Midbrain (tissue), 1 donor: ENCODE measurements at places on chromosomes 7 and 10.
A peak's percentile ranks its signal among the peaks of the same experiment; 100 is the strongest.

DNA sequence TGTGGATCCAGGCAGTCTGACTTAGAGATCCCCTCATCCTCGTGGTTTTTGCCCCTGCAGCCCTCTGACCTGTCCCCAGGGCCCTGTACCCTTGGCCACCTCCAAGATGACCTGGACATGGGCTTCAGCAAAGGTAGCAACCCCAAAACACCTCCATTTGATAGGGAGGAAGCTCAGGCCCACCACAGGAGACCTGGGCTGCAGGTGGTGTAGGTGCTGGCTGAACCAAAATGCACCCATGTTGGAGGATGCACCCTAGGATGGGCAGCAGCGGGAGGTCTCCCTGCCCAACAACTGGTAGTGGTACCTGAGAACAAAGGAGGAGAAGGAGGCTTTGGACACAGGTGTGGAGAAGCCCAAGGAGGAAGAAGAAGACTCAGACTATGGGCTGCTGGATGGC lies 188.7 kb downstream of the ZNF716 start:
- DNase-seq = no peak

DNA sequence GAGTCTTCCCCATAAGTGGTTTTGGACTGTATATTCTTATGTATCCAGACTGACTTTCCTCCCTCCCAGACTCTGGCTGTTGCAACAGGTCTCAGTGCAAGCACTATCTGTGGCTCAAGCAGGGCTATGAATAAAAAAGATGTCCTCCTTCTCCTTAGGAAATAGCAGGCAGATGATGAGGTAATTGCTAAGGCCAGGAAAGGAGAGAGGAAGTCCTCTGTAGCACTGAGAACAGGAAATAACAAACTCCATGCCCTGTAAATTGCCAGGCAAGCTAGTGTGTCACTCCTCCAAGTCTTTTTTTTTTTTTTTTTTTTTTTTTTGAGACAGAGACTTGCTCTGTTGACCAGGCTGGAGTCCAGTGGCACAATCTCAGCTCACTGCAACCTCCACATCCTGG lies 900.1 kb downstream of the TYW1 start:
- no peak for DNase-seq

DNA sequence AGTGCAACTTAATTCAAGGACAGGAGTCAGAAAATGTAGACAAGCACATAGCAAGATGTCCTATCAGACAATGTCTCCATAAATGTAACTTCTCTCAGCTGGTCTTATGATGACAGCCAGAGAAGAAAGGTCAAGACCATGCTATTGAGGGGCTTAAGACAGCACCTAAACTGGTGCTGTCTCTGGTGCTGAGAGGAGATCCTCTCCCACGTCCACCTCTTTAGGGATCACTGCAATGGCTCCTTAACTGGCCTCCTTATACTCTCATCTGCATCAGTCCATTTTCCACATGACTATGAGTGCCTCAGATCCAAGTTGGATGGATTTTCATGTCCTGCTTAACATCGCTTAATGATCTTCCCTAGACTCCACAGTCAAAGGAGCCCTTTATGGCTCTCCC lies 210.6 kb downstream of the ARL4A start:
- DNase-seq = no peak

- no peak for DNase-seq
These were observed 33.6 kb upstream of the BICC1 start for GRCh38 chr10:58479045-58479444.

DNA sequence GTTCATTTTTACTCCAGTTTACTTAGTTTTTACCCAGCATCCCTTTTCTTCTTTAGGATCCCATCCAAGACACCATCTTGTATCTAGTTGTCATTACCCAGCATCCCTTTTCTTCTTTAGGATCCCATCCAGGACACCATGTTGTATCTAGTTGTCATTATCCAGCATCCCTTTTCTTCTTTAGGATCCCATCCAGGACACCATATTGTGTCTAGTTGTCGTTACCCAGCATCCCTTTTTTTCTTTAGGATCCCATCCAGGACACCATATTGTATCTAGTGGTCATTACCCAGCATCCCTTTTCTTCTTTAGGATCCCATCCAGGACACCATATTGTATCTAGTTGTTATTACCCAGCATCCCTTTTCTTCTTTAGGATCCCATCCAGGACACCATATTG lies 63.4 kb upstream of the GJD4 start:
- no peak for DNase-seq

GRCh38 chr7:149797771-149798170 lies 24.4 kb upstream of the ZNF467 start:
- DNase-seq = no peak

- DNase-seq = no peak
These were observed 166.0 kb upstream of the ZNF32 start for GRCh38 chr10:43814663-43815062.

- no peak for DNase-seq
These were observed 229.3 kb upstream of the KMT2E start for GRCh38 chr7:104784686-104785085.

GRCh38 chr10:21138769-21139340 lies 241.7 kb upstream of the NEBL start:
- no peak for DNase-seq

DNA sequence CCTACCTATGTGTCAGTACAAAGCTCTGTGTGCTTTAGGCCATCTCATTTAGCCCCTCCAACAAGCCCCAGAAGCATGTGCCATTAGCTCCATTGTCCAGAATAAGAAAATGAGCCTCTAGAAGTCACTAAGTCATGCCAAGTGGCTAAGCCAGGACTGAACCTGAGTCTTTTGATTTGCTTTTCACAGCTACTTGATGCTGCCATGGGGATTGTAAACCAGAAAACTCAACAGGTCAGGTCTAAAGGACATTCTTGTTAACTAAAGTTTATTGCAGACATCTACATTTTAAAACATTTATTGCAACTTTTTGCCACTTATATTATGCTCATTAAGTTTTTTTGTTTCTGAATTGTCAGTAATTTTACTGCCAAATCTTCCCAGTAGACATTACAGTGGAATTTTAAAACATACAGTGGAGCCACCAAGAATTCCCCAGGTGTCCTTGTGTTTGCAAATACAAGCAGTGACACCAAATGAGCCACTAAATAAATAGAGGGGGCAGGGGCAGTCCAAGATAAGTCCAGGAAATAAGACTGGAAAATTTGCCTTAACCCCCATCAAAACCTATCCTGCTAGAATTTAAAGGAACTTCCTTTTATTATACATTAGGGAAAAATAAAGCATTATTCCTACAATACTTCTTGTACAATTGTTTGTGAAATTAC lies 115.9 kb downstream of the RAPGEF5 start:
- no peak for DNase-seq

DNA sequence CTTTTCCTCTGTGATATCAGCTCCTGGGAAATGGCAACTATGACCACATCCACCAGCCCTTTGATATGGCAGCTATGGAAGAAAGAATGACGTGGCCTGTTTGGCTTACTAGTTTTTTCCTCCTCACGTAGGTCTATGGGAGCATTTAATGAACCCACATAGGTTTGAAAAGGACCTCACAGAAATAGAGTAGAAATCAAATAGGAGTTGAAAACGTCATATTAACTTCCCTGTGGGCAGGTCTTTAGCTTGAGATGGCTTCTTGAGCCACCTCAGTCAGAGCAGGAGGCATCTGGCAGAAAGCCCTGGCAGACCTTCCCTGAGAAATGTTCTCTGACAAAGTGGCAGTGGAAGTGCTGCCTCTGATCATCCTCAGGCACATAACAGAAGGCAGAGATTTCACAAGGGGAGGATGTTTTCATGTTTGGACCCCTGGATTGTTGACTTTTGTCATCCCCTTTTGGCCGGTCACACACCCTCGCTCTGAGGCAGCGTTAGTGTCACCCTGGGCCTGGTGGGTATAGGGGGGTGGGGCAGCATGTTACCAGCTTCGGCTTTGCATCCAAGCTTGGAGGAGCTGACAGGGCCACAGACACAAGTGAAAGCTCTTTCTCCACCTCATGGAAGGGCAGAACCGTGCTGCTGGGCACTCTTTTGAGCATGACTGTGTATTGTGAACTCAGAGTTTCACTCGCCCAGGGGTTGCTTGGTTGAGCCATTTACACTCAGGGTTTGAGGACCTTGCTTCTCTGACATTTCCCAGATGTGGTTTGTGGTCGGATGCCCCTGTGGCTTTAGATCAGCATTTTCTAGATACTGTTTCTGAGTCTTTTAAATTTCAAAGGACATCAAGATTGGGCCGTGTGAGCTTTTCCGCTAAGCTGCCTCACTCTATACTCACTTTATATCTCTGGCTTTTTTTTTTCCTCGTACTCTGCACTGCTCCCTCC lies 184.2 kb downstream of the STK31 start:
- DNase-seq = no peak

GRCh38 chr10:6786579-6787031 lies 206.5 kb upstream of the PRKCQ start:
- DNase-seq = peak; percentile 59

GRCh38 chr7:45001138-45001694 lies 1.2 kb downstream of the CCM2 start:
- no peak for DNase-seq

GRCh38 chr10:4067931-4068561 lies 283.0 kb upstream of the KLF6 start:
- DNase-seq = no peak

DNA sequence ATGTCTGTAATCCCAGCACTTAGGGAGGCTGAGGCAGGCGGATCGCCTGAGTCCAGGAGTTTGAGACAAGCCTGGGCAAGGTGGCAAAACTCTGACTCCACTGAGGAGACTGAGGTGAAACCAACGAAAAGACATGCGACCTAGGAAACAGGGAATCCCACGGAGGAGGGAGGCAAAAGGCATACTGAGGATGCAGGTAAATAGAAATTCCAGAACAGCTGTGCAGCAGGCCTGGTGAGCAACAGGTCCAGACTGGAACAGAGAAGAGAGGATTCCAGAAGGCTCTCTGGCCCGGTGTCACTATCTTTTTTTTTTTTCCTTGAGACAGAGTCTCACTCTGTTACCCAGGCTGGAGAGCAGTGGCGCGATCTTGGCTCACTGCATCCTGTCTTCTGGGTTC lies 7.3 kb downstream of the KLRG2 start:
- no peak for DNase-seq

DNA sequence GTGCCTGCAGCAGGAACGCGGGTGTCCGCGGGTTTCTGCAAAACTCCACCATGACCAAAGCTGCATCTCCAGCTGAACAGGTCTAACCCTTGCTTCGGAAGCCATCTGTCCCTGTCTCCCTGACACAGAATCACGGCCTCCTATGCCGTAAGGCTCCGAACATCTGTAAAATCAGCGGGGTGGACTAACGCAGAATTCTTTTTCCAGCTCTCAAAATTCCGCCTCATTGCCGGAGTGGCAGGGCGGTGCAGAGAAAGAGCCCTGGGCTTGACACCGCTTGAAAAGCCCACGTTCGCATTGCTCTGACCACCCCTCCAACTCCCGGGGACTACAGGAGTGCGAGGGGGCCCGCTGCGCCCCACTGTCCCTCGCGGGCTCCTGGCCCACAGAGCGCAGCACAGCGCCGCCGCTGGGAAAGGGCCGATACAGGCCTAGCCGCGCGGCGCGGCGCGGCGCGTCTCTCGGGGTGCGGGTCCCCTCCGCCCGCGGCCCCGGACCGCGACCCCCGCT lies 409 bp downstream of the DNMBP start:
- peak; percentile 64 for DNase-seq

DNA sequence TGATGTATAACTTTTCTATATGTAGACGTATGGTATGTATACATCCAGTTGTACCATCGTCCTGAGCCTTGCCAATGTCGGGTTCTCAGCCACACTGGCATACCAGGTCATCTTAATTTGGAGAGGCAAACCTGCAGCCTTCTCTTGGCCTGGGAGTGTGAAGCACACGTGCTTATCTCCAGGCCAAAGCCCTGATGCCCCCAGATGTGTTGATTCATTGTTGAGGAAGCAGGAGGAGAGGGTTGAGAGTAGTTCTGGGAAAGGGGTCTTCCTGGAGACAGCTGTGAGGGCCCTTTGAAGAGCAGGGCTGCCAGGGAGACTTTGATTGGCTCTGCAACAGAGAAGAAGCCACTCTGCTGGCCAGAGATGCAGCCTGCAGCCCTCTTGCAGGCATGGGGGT lies 155.6 kb downstream of the ARHGAP21 start:
- no peak for DNase-seq

- no peak for DNase-seq
These were observed 998.3 kb upstream of the MBL2 start for GRCh38 chr10:53770903-53771302.

DNA sequence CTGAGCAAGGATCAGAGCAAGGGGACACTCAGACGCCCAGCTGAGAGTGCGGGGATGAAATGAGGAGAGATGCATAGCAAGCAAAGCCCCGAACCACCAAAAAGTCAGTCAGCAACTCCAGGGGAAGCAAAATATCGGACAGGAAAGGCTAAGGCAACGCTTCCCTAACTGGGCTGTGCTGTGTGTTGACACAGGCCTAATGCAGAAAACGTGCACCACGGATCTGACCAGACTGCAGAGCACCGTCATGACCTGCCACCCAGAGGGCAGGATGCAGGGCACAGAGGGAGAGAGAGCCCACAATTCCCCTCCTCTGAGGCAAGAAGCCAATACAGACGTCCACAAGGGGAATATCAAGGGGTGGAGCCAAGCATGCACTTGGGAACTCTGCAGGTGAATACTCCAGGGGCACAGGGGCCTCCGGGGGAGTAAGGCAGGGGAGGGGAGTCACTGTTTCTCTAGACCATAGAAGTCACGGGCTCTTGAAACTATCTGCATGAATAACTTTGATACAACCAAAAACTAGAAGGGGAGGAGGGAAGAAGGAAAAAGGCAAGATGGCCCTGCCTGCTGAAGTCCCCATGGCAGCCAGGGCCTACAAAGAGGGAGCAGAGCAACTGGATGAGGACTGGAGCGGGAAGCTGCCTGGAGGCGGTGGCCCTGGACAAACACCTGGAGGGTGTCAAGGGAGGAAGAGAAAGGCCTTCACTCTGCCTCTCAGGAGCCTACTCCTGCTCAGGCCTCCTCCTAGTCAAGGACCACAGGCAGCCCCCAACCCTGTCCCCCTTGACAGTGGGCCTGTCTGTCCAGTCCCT lies 26.2 kb downstream of the GRID1 start:
- DNase-seq = no peak

GRCh38 chr10:79555354-79556309 lies 4.6 kb downstream of the SFTPA2 start:
- DNase-seq = no peak
